ENCODE measurements at places on chromosomes 3 and 15.

GRCh38 chr15:101058735-101059134 lies 139.6 kb downstream of the LRRK1 start:
- no peak for DNase-seq

- no peak for DNase-seq
Measured at GRCh38 chr3:177114253-177114652, 83.0 kb downstream of the TBL1XR1 start.

GRCh38 chr15:72770673-72771328 lies 12.8 kb downstream of the ADPGK start:
- DNase-seq: no peak

DNA sequence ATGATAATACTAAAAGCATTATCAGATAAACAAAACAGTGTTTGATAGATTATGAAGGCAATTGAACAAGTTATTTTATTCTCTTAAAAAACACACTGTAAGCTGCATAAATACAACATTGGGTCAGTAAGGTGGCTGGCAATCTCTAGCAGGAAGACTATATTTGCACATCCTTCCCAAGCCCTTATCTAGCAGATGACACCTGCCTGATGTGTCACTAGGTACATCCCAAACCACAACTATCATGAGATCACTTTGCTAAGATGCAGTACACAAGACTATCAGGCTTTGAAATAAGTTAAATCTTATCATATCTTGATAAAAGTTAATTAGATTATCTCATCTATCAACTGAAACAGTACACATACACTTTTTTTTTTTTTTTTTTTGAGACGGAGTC lies 417.4 kb downstream of the MECOM start:
- DNase-seq: no peak

DNA sequence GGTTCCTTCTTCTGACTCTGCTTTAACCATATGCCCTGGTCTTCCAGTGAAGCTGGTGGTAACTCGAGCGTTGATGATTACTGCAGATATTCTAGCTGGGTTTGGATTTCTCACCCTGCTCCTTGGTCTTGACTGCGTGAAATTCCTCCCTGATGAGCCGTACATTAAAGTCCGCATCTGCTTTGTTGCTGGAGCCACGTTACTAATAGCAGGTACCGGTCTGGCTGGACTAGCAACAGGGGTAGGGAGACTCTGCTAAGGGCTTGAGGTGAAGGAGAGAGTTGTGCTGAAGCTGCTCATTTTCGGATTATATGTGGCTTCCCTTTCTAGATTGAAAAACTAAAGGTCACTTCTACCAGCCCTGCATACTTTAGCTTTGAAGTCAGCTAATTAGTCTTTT lies 16.8 kb downstream of the CLDN16 start:
- DNase-seq: no peak
